ENCODE measurements at places on chromosomes 11 and 22.

DNA sequence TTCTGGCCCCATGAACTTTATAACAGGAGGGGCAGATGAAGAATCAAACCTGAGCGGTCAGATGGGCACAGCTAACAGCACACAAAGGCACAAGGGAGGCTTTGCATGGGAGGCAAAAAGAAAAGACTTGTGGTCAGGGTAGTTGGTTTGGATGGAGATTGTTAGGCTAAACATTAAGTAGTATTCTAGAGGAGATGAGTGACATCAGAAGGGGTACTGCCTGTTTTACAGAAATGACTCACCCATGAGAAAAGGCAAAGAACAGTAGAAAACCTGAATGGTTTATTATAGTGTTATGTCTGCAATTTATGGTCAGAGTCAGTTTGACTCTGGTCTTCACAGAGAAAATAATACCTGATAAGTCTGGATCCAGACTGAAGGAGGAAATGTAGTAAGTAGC lies 129.8 kb upstream of the KIRREL3 start:
- no peak for DNase-seq

DNA sequence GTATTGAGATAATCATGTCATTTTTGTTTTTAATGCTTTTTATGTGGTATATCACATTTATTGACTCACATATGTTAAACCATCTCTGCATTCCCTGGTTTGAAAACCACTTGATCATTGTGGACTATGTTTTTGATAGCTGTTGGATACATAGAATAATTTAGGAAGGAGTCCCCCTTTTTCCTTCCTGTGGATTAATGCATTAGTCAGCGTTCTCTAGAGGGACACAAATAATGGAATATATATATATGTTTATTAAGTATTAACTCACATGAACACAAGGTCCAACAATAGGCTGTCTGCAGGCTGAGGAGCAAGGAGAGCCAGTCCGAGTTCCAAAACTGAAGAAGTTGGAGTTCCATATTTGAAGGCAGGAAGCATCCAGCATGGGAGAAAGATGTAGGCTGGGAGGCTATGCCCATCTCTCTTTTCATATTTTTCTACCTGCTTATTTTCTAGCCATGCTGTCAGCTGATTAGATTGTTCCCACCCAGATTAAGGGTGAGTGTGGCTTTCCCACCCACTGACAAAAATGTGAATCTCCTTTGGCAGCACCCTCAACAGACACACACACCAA lies 123.8 kb downstream of the ZNF280B start:
- no peak for DNase-seq

DNA sequence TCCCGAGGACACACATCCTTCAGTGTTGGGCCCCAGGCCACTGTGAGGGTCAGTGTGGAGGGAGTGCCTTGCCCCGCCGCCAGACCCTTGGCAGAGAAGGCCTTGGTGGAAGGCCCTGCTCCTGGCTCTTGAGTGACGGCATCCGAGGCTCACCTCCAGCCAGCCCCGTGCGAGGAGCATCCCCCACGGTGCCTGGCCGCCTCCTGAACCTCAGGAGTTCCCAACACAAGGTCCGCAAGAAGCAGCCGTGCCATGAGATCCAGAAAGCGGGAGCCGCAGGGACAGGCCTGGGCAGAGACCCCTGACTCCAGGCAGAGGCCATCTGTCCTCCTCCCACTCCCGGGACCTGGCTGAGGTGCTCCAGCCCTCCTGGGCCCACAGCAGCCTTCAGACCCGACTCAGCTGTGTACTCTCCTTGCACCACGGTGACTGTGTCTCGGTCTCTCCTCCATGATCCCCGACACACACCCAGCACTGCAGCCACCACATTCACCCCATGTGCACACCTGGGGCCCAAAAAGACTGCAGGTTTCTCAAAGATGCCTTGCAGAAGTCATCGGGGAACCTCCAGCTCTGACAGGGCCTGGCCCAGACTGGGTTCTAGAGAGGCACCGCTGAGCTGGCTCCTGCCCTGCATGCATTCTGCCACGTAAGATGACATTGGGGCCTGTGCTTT lies 870.2 kb downstream of the BRD1 start:
- DNase-seq, result no peak

DNA sequence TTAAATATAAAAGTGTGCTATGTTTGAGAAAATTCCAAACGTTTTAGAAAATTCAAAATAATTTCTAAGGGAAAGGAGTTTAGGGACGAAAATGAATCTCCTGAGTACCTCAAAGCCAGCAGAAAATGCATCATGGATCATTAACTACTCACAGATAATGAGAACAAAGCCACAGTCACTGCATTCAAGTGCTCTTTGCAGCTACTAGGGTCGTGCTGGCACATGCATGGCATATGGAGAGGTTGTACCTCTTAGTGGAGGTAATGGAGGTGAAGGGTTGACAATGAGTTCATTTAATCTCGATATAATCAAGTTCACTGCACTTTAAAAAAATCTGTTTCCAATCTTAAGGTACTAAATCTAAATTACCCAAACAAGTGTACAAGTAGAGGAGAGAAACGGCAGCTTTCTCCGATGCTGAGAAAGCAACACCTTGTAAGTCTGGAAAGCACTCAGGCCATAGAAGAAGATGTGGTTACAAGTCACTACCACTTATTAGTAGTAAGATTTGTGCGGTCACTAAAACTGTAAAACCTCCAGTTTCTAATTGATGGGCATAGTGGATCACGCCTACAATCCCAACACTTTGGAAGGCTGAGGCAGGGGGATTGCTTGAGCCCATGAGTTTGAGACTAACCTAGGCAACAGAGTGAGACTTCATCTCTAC lies 261.1 kb upstream of the ANO3 start:
- no peak for DNase-seq

- DNase-seq, result no peak
Measured at GRCh38 chr11:76152741-76153570, 53.3 kb downstream of the WNT11 start.

- no peak for DNase-seq
Measured at GRCh38 chr11:1208144-1208393, 14.8 kb upstream of the MUC5B start.

DNA sequence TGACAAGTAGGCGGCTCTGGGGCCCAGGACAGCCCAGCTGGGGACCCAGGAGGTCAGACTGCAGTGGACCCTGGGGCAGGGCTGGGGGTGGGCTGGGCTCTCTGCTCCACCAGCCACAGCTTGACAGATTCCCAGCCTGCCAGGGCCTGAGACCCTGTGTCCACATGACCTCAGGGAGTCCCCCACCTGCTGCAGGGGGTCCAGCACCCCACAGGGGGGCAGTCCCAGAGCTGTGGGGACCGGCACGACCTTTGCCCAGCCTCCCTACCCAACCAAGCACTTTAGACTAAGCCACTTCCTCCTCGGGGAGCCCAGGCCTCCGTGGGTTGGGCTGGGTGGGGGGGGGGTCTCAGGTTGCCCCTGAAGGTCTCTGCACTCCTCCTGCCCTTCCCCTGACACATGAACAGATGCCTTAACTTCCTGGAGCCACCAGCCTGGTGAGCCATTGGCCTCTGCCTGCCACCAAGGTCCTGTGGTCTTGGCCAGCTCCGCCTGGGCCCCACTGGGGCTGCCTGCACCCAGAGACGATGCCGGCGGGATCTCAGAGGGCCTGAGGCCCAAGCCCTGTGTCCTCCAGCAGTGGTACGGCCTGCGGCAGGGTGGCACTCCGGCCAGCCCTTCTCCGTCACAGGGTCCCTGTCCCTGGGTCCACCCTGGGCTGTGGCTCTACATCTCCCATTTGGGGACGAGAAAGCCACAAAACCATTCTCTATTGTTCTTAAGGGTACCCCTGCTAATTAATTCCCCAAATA lies 3.4 kb downstream of the CCDC188 start:
- DNase-seq, result no peak

- DNase-seq, result no peak
Measured at GRCh38 chr11:57751676-57752253, at the start of gene BTBD18. BTBD18 (minus strand) TSS chr11:57751819; CDS start chr11:57751188, 631 bp downstream.

DNA sequence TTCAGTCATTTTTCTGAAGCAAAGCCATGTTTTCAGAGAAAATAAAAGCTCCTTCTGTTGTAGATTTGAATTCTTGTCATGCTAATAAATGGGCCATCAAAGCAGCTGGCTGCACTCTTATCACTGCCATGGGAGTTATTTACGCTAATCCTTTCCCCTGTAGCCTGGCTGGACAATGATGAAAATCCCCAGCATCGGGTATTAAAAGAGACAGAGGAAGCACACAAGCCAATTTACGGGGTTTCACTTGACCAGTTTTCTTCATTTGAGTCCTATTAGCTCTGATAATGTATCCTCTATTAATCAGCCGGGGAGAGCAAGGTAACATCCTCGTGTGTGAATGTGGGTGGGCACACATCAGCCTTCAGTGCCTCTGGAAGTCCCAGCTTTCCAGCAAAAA lies 470.2 kb upstream of the API5 start:
- DNase-seq, result no peak

DNA sequence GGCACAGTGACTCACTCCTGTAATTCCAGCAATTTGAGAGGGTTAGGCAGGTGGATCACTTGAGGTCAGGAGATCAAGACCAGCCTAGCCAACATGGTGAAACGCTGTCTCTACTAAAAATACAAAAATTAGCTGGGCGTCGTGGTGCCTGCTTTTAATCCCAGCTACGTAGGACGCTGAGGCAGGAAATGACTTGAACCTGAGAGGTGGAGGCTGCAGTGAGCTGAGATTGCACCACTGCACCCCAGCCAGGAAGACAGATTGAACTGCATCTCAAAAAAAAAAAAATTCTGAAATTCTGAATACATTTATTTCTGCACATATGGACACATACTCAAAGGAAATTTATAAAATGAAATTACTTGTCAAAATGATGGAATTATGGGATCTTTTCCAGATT lies 103.2 kb downstream of the GRIA4 start:
- no peak for DNase-seq

GRCh38 chr11:2294926-2295290 lies 6.8 kb downstream of the C11orf21 start:
- no peak for DNase-seq

GRCh38 chr11:11028017-11028692 lies 170.3 kb upstream of the ZBED5 start:
- no peak for DNase-seq

DNA sequence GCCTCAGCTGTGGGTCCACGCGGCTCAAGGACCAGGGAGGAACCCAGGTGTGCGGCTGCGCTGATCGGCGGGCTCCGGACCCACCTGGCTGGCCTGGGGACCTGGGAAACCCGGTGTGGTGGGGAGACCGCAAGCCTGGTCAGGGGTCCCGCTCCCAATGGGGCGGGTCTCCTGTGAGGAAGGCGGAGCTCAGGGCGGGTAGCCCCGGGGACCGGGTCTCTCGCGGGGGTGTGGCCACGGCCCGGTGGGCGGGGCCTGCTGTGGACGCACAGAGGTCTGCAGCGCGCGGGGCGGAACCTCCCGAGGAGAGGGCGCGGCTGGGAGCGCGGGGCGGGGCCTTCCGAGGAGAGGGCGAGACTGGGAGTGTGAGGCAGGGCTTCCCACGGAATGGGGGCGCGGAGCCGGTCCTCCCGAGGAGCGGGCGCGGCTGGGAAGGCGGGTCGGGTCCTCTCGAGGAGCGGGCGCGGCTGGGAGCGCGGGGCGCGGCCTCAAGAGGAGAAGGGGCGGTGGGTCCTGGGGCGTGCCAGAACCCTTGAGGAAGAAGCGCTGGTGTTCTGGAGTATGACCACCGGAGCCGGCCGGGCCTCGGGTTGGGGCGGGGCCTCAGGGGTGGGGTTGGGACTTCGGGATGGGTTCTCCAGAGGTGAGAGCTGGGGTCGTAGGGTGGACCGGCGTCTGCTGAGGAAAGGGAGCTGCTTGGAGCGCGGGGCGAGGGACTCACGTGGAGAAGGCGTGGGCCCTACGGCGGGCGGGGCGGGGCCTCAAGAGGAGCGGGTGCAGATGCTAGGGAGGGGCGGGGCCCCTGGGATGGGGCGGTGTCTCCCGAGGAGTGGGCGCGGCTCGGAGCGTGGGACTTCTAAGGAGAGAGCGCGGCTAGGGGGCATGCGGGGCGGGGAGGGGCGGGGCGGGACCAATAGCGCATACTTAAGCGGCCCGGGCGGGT lies 20.8 kb downstream of the DGCR6L start:
- DNase-seq, result peak; percentile 21

- DNase-seq, result no peak
Measured at GRCh38 chr11:6677018-6677417, 6.1 kb downstream of the MRPL17 start.

GRCh38 chr11:94297985-94298576 lies 6.3 kb upstream of the IZUMO1R start:
- DNase-seq, result no peak
